ENCODE measurements at places on chromosomes 4 and X.

- no peak for DNase-seq
Measured at GRCh38 chrX:43581888-43582539, 74.1 kb upstream of the MAOA start.

GRCh38 chr4:86818841-86819240, 30.3 kb downstream of the SLC10A6 start:
- DNase-seq, result no peak

DNA sequence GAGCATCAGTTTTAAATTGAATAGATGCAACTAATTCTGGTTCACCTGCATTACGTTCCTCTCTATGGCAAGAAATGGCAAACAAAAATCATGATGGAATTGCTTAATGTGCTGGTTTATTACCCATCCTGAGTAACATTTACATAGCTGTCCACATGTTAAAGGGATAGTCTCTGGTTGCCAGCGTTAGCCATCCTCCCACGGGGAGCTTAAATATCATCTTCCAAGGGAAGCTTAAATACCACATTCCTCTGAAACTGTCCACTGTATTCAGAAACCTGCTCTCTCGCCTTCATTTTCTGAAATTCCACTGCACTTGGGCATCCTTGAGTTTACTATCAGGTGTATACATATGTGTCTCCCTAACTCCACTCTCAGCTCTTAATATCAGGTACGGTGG, 586.6 kb downstream of the TLL1 start:
- no peak for DNase-seq

DNA sequence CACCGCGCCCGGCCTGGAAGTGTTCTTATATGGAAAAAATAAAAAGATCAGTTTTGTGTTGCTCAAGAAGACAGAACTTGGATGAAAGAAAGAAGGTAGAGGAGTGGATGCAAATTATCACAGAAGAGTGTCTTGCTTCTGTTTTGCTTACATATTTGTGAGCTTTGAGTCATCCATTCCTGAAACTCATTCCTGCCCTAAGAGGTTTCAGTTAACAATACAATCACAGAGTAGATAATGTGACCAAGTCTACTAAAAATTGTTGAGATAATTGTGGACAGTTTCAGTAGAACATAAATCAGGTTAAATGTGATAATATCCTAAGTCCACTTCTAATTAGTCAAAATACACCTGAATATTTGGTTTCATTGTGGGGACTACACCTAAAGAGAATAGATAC, 26.4 kb upstream of the LRCH2 start:
- DNase-seq, result no peak

DNA sequence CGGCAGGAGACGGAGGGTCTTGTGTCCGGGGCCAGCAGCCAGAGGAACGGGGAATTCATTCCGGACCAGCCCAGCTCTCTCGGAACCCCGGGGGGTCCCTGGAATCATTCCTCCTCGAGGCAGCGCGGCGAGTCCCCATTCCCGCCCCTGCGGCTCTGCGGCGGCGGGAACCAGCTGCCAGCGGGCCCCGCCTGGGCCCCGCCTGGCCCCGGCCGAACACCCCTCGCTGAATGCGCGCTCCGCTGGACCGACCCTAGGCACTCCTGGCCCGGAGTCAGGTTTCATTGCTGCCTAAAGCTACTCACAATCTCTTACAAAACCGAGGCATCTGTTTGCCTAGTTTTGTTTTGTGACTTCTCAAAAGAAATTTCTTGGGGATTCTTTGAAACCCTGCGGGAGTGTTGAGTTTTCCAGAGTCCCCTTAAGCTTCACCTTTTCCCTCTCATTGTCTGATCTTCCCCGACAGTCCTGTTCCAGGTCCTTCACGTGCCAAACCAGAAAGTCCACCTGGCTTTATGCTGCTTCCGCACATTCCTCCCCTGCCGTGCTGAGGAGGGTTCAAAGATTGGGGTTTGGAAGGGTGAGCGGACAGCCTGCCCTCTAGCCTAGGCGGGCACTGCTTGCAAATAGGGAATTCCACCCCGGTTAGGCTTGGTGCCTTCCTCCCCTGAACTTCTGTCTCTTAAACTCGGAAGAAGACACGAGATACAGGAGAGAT, 789 bp downstream of the ARHGAP10 start:
- DNase-seq, result no peak

DNA sequence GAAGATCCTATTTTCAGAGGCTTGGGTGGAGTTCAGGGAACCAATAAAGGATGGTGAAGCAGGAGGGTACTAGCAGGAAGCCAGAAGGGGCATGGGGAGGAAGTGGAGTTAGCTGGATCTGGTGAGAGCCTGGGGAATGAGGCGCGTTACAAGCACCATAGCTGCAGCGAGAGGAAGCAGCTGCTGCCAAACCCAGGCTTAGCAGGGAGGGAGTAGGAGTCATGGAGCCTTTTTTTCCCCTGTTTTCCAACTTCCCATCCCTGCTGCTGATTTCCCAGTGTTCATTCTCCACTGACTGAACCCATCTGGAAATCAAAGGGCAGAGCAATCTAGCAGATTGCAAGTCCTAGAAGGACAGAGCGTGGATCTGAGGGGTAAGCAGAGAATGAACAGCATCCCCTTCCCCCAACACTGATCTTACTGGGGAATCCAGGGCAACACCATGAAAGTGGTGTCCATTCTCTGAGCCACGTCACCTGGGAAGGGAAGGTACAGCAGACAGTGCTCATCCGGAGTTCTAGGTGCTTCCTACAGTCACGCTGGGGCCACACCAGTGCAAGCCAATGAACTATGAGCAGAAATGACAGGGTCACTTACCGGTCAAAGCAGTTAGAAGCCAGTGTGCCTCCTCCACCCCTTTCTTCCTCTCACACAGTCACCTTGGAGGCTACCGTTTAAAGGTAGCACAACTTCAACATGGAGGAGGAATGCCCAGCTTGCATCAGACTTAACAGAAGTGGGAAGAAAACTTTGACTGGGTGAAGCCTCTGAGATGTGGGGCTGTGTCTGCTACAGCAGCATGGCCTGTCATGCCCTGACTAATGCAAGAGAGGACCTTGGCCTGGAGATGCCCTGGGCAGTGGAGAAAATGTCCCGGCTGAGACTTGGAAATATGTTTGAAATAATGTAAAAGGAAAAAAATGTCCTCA, 36.7 kb downstream of the SMIM20 start:
- DNase-seq, result no peak

GRCh38 chrX:53678667-53679066, 7.9 kb downstream of the HUWE1 start:
- no peak for DNase-seq

DNA sequence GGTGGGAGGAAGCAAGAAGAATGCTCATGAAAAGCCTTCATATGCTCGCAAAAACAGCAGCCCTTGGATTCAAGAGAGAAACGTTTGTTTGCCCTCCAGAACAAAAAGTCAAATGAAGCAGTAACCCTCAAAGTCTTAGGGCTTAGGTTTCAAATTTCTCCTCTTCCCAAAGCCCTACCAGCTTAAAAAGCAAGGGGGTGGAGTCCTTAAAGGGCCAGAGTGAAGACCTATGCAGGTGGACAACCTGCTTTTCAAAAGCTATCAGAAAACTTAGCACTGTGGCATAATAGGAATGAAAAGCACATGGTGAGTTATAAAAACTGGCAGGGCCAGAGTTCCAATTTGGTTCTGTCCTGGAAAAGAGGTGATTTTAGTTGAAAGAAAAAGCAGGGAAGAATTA, 253.3 kb downstream of the NAP1L3 start:
- no peak for DNase-seq

- DNase-seq, result no peak
Measured at GRCh38 chrX:66016905-66017658, 22.8 kb downstream of the VSIG4 start.

- DNase-seq, result no peak
Measured at GRCh38 chrX:54043056-54043455, 1.2 kb downstream of the PHF8 start.

DNA sequence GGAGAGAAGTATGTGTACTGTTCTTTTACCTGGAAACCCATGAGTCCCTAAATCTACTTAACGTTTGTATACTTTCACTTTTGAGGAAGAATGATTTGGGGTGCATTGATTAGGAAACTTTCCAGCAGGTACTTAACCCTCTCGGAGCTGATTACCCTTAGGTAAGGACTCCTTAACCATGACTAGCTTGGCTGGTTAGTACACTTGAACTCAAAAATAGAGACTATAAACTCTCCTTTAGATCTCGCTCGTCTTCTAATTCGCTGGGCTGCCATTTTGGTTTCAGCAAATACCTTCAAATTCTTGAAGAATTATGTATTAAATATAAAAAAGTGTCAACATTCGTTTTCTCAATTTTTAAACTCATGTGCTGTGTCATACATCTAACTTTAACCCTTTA, 2.0 kb downstream of the USP9X start:
- no peak for DNase-seq

DNA sequence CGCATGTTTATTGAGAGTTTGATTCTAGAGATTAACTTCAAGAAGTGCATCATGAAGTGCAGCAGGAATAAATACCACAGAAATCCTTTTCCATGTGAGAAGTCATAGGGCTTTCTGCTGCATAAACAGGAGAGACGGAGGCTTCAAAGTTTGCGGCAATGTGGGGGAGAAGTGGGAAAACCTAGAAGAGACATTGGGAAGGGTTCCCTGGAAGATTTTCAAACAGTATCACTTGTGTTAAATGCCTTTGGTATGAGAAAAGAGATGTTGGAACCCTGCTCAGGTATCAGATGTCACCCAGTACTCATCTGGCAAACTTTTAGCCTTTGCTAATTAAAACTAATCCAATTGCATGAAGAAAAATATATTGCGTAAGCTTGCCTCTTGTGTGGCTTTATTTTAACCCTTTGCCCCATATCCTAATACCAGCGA, 15.4 kb downstream of the NHS start:
- DNase-seq, result no peak

All from fibroblast of skin of left quadriceps (primary cell).